ENCODE measurements at places on chromosomes 16 and 17.

DNA sequence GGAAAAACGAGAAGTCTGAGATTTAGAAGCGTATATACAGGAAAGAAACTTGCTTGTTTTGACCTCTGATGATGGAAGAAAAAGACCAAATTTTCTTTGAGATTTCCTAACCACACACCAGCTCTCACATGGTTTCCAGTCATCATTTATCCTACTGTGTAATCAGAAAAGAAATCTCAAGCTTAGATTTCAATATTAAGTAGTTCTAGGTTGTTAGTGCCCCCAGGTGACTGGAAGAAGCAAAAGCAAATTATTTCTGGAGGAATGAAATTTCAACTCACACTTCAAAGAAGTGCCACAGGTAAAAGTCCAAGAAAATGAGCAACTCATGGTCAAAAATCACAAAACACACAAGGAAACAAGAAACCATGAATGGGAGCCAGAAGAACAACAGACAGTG, 51.8 kb upstream of the KDM6B start:
- no peak for DNase-seq

DNA sequence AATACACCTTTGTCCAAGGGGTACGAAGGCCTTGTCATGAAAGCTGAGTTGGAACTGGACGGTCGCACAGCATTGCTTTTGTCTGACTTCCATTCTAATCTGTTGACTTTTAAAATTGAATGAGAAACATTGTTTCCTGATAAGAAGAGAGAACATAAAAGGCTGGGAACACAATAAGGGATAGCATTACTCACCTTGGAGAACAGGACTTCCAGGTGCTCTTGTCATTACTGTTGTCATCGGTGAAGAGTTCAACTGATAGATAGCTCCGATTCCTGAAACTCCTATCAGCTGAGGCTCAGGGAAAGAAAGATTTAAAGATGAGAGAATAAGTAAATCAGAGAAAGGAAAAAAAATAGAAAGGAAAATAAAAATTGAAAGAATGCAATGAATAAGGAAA, 351.1 kb downstream of the KCNJ2 start:
- no peak for DNase-seq

DNA sequence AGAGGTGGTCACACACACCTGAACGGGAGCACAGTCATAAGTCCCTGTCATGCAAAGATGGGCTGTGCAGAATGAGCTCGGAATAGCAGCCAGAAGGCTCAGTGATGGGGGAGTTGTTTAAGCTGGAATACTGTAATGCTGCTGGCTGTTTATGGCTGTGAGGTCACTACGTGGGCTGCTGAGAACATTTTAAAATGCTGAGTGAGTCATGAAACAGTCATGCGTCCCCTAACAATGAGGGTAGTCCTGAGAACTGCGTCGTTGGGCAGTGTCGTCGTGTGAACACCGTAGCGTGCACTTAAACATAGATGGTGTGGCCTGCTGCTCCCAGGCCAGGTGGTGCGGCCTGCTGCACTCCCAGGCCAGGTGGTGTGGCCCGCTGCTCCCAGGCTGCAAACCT, 39.7 kb downstream of the TBCD start:
- no peak for DNase-seq

DNA sequence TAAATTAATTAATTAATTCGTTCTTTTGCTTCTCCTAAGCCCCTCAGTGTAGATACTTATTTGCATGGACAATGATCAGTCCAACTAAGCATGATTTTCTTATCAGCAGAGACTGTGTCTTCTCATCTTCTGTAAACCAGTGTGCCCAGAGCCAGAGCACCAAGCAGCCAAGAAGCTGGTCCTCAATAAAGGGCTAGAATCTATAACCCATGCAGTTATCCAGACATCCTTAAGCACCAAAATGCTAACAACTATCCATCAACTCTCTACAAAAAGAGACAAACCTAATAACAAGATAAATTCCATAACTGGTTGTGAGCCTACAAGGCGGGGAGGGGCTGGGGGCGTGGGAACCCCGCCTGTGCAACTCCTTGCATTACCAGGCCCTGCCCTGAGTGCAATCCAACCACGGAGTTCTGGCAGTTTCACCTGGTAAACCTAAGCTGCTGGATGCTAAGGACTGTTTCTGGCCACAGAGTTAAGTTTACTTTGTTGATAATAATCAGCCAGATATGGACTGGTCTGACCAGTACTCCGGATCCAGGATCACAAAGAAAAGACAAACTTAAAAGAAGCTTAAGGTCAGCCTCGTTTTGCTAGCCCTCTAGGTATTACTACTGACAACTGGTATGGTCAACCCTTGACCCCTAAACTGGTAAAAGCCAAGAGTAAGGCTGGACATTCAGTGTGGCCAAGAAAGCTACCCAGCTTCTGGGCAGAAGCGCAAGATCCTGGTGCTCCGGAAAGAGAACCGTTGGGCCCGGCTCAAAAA, 51.5 kb downstream of the ZFHX3 start:
- DNase-seq, result no peak

DNA sequence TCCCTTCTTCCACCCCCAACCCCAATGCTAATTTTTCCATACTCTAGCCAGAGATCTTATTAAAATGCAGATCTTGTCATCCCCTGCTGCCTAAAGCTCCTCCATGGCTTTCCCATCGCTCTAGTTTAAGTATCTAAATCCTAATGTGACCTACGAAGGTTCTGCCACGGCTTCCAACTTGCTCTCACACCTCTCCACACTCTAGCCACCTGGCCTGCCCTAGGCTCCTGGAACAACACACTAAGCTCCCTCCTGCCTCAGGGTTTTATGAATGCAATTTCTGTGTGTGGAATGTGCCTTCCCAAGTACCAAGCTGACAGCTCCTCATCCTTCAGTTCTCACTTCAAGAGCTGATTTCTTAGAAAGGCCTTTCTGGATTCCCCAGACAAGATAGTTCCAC, 16.6 kb downstream of the NXPH3 start:
- DNase-seq, result no peak

DNA sequence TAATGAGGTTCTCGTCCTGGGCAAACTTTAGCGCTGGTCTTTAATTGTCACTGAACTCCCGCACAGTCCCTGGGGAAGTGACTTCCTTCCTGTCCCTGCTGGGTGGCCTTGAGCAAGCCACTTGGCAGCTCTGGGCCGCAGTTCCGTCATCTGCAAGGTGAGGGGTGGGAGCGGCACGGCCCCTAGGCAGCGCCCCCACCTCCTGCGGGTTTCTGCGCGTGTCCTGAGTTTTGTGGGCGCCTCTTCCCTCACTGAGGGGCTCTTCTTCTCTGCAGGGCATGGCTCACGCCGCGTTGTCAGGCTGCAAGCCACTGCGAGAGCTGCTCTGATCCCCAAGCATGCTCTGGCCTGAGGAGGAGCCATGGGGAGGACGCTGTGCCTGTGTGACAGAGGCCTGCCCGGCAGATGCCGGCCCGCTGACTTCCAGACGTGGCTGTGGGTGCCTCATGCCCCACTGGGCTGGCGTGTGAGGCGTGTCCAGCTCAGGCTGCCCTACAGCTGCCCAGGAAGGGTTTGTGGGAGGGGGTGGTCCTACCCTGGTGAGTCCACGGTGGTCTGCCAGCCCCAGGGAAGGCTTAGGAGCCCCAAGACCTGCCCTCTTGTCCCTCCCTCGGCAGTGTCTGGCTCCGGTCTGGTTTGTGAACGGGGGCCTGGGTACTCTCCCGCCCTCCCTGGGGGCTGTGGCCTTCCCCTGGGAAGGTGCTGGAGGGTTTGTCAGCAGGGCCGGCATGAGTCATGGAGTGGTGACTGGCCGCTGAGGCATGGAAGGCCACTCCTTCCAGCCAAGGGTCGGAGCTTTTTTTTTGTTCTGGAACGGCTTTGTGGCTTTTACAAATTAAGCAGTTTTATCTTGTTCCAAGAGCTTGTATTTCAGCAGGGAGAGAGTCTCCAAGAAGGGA, 182.0 kb downstream of the SEC14L1 start:
- no peak for DNase-seq

- DNase-seq, result no peak
Observed at GRCh38 chr16:31063495-31063842, 10.6 kb downstream of the ZNF668 start.

GRCh38 chr16:57152096-57153093, 33.4 kb downstream of the PSME3IP1 start:
- DNase-seq, result no peak

GRCh38 chr16:22397931-22398330, 23.5 kb upstream of the CDR2 start:
- DNase-seq, result no peak

- peak; percentile 36 for DNase-seq
Observed at GRCh38 chr17:34637548-34638525, 58.5 kb downstream of the TMEM132E start.

- no peak for DNase-seq
Observed at GRCh38 chr16:62546701-62547100, 510.5 kb upstream of the CDH8 start.

GRCh38 chr17:48954300-48954755, 9.7 kb upstream of the SNF8 start:
- no peak for DNase-seq

GRCh38 chr16:51834133-51834532, 683.1 kb upstream of the SALL1 start:
- DNase-seq, result no peak

- DNase-seq, result no peak
Observed at GRCh38 chr17:50285941-50286340, 11.7 kb downstream of the TMEM92 start.

DNA sequence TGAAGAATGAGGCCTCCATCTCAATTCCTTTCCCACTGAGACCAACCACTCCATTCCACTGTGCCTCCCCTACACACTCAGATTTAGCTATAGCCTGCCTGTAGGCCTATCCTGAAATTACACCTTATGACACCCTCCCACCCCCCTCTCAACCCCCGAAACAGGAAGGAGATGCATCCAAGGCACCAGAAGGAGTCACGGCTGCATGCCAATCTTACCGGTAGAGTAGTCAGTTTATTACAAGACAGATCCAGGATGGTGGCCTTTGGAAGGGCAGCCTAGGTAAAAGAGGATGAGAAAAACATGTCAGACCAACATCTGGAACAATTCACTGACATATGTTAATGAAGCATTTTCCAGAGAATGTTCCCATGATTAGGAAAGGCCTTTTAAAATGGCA, 2.6 kb downstream of the LRRC59 start:
- no peak for DNase-seq

DNA sequence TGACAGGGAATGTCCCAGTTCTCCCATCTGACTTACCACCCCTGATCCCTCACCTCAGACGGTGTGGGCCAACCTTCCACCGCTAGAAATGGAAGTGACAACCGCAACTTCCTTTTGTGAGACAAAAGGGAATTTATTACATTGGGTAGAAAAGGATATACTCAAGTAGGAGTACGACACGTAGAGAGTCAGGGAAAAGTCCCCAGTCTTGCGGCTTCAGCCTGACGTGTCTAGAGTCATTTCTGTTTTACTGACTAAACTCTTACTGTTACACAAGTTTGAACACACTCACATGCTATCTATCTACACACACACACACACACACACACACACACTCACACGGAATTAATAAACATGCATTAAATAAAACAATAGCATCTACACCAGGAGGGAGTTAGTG, 178.9 kb downstream of the COPRS start:
- DNase-seq, result no peak

DNA sequence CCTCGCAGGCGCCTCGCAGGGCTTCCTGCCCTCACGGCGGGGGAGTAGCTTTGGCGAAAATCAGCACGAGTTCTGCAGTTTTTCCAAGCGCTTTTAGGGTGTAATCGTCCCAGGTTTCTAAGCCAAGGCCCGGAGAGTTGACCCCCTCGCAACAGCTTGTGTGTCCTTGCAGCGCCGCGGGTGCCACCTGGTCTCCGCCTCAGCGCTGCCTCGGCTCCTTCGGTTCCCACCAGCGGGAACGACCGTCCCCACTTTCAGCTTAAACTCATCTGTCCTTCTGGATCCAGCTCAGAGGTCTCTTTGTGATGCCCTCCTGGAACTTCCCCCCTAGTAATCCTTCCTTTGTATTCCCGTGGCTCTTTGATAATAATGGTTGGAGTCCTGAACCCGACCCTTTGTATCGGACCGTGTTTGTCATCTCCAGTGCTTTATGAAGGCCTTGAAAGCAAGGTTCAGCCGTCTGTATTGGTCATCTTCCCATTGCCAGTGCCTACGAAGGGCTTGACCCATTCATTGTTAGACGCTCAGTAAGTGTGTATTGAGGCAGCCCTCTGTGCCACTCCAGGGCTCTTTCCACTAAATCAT, 858 bp upstream of the SMARCE1 start:
- no peak for DNase-seq

DNA sequence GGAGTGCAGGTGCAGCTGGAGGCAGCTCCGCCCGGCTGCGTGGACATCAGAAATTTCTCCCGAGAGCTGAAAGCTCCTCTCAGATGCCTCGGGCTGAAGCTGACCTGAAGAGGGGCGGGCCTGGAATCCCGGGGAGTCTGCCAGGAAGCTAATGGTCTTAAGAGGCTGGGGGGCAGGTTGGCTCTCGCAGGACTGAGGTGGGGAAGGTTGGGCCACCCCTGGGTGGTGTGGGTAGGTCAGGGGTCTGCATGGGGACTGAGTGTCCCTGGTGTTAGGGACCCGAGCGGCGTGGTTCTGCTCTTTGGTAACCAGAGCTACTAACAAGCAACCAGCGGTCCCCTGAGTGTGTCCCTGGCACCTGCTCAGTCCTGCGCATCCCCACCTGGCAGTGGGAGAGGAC, 3.5 kb downstream of the CHMP6 start:
- no peak for DNase-seq

DNA sequence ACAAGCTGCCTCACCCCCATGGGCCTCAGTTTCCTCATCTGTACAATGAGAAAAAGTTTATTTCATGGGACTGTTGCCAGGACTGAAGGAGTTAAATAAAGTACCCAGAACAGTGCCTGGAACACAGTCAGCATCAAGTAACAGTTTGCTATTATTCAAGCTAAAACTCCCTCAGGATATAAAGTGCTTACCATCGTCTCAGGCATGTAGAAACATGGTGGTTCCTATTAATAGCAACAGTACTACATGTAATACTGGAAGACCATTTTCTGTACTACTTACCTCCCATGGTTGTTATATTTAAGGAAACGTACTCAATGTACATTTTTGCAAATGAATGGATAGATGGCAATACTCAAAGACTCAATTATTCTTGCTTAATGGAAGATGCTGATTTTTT, 93.4 kb downstream of the NCOR1 start:
- no peak for DNase-seq

- DNase-seq, result no peak
Observed at GRCh38 chr16:17056666-17057065, 414.1 kb downstream of the XYLT1 start.

- DNase-seq, result no peak
Observed at GRCh38 chr16:2212362-2213324, 2.0 kb upstream of the BRICD5 start.

- DNase-seq, result no peak
Observed at GRCh38 chr16:73034374-73034773, 13.6 kb downstream of the ZFHX3 start.

DNA sequence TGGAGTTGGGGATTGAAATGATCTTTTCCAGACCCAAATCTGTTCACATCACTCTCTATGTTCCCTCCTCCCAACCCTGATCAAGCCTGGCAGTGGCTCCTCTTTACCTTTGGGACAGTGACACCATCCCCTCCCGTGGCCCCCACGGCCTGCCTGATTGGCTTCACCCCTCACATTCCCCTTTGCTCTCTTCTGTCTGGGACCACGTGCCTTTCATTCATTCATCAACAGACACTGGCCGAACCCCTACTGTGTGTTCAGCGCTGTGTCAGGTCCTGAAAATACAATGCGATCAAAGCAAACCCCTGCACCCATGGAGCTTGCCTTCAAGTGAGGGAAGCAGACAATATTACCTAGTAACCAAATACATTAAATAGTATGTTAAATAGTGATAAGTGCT, 2.2 kb upstream of the ALOX12B start:
- DNase-seq, result no peak
